ENCODE measurements at places on chromosomes 12 and 14. TPM values are rescaled to one million over a fixed set of nuclear protein-coding genes. Genes with fewer than 3 reads are reported as not detected.

- no peaks in the 10 kb centered on the region for H3K27me3 ChIP-seq
- H3K4me1 ChIP-seq: no peaks in the 10 kb centered on the region
- H3K36me3 ChIP-seq: peaks cover 13% of the 10 kb centered on the region
- DNase-seq: no peak
Measured at GRCh38 chr12:112294793-112295192, 87.4 kb downstream of the HECTD4 start.

- no peak for DNase-seq
- no peaks in the 10 kb centered on the region for H3K4me1 ChIP-seq
- no peaks in the 10 kb centered on the region for H3K27me3 ChIP-seq
- H3K4me3 ChIP-seq: no peak overlapping the region
Measured at GRCh38 chr14:80658733-80659132, 282.8 kb downstream of the CEP128 start.

DNA sequence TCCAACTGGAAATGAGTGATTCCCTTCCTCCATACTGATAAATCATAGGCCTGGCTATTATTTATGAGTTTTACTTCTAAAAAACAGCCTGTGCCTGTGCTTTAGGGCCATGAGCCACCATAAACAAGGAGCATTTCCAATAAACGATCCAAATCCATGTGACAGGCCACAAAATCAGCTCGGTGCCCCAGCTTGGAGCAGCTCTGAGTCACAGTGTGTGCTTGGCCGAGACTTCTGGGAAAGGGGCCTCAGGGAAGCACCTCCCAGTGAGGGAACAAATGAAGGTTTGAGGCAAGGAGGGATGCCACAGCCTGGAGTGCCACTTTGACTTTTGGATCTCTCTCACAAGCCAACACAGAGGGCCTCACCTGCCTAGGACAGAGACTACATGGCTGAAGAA is 190.4 kb downstream of the NTF3 start:
- H3K36me3 ChIP-seq: no peaks in the 10 kb centered on the region
- no peak for DNase-seq

DNA sequence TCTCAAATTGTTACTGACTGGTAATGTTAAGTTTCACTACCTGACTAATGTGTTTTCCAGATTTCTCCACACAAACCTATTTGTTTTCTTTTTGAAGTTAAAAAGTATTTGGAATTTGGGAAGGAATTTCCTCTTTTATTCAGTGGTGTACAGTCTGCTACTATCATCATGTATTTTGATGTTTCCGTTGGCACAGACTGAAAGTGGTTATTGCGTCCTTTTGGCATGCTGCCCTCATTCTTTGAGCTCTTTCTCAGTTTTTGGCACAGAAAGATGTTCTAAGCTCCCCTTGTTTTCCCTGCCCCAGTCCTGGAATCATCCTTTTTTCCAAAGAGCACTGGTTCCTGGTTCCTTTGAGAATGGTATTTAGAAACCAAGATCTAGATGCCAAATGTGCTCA is 31.4 kb upstream of the RTRAF start:
- no peak for DNase-seq
- H3K4me1 ChIP-seq: no peaks in the 10 kb centered on the region
- H3K27me3 ChIP-seq: no peaks in the 10 kb centered on the region
- H3K4me3 ChIP-seq: no peak overlapping the region
- H3K36me3 ChIP-seq: no peaks in the 10 kb centered on the region

GRCh38 chr12:4849115-4849541 is 60.6 kb upstream of the KCNA1 start:
- H3K4me3 ChIP-seq: no peak overlapping the region
- H3K27me3 ChIP-seq: no peaks in the 10 kb centered on the region
- H3K27ac ChIP-seq: no peak overlapping the region
- H3K4me1 ChIP-seq: no peaks in the 10 kb centered on the region
- no peaks in the 10 kb centered on the region for H3K36me3 ChIP-seq

The FGF23 gene
- not detected for total RNA-seq

Data from sigmoid colon (tissue), 7 donors.